Inflammatory macrophage treated with lipopolysaccharide for 1 hour (primary cell): ENCODE measurements at places on chromosomes 13 and 19.

GRCh38 chr13:30465593-30466357 lies at the start of gene HMGB1:
HMGB1 (minus strand) TSS chr13:30465936; CDS start chr13:30463680, 2,256 bp downstream.
- DNase-seq = peak; percentile 97

DNA sequence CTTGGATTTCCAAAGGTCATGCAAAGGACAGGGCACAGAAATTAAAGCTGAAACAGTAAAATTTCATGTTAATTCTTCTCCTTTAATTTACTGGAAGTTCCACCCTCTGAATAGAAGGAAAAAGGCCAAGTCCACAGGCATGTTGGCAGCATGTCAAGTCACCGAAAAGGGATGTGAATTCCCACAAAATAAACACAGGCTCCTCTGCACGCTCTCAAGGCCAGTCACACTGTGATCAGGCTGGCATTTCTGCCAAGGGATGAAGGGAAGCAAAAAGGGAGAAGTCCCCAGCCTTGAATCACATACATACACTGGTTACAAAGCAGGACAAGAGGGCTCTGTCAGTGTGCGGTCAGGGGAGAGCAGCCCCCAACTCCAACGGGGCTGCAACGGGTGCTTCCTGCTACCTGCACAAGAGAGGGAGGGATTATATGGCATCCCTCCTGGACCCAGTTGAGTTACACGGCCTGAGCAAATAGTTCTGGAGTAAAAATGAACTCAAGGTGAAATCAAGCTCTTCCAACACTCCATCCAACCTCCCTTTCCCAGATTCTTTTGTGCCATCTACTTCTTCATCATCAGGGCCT lies 6.9 kb downstream of the DCLK1 start:
- DNase-seq = no peak

DNA sequence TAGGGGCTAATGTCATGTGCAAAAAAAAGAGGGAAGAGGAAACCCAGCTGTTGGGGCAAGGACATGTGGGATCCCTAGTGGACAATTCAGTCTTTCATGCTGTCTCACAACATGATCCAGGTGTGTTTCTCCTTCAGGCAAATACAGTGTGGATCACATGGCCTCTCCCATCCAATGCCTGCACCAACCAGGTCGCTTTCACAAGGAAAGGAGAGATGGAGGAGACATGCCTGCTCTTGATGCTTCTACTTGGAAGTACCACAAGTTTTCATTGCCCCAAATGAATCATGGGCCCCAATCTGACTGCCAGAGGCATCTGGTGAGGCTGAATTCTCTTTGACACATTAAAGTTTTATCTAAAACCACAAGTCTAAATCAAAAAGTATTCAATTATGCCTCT lies 82.1 kb downstream of the DLEU7 start:
- DNase-seq = no peak

- no peak for DNase-seq
These were observed 89.4 kb downstream of the COL4A2 start for GRCh38 chr13:110396476-110396875.

DNA sequence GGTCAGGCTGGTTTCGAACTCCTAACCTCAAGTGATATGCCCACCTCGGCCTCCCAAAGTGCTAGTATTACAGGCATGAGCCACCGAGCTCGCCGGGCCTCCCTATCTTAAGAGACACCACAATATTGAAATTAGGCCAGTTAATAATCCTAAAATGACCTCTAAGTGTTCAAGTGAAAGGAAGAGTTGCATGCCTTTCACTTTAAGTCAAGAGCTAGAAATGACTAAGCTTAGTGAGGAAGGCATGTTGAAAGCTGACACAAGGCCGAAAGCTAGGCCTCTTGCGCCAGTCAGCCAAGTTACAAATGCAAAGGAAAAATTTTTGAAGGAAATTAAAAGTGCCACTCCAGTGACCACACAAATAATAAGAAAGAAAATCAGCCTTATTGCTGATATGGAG lies 144.5 kb upstream of the FNDC3A start:
- peak; percentile 47 for DNase-seq
